A673 (cell line): ENCODE measurements at places on chromosomes 4 and X.

- no peak for DNase-seq
These were observed 45.2 kb upstream of the DCLK2 start for GRCh38 chr4:150033081-150033480.

- no peak for DNase-seq
These were observed 55.3 kb downstream of the APLN start for GRCh38 chrX:129599499-129599898.

DNA sequence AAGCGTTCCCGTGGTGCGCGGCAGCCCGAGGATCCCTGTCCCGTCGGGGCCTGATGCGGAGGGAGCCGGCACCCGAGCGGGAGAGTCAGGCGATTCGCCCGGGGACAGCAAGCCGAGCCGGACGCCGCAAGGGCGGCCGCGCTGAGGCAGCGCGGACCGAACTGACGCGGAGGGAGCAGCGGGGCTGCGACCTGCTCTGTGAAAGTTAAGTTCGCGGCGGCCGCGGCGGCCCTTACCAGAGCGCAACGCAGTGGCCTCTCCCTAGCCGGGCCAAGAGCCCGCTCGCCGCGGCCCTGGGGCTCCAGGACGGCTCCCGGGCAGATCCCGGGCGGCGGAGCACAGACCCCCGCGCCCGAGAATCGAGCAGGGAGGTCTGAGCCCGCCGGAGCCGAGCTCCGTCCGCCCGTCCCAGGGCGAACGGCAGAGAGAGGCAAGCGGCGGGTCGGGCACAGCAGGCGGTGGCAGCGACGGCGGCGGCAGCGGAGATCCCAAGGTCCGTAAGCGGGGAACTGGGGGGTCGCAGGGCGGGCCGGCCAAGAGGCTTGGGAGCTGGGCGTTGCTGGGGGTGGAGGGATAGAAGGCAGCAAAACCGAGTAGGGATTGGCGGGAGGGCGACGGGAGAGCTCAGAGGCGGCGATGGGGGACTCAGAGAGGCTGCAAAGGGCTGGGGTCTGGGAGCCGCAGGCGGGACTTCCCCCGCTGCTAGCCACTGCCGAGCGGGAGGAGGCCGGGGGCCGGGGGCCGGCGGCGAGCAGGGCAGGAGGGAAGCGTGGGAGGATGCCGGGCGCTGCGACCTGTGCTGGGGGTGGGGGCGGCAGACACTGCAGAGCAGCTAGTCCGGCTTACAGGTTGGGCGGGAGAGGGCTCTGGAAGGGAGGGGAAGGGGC is 1.0 kb downstream of the GPR50 start:
- DNase-seq = no peak

- peak; percentile 19 for DNase-seq
These were observed 118.4 kb upstream of the WDR17 start for GRCh38 chr4:175947117-175947722.

DNA sequence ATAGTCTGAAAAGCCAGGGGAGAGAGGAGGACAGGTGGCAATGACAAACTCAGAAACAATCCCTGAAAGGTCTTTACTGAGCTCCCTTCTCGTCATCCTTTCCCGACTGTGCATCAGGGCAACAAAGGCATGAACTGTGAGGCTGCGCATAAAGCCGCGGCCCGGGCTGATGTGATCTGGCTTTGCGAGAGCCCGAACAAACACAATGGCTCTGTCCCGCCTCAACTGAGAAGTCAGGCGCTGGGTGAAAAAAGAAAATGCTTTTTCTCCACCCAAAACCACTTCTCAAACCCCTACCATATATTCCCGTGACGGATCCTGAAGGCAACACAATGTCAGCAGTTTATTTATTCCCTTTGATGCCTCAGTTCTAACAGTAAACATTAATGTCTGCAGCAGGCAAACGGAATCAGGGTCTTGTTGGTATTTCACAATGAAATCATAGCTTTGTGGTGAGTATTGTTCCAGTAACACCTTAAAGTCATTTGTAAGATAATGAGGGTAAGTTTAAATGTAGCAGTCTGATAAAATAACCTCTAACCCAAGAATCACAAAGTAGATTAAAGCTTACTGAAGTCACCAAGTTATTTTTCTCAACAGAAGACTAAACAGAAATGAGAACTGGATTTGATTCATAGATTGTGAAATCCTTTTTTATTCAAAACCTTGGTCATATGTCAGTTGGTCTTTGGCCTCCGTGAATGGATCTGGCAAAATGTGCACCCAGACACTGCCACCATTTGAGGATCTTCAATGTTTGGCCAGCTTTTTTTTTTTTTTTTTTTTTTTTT is 67.4 kb downstream of the APBB2 start:
- DNase-seq = no peak
